ENCODE measurements at places on chromosomes 16 and 17.

GRCh38 chr16:73056448-73056847 is 8.5 kb upstream of the ZFHX3 start:
- no peak for DNase-seq

- DNase-seq = no peak
Observed at GRCh38 chr16:83794860-83795554, 12.8 kb upstream of the HSBP1 start.

- DNase-seq = no peak
Observed at GRCh38 chr16:50136399-50136798, 16.7 kb upstream of the TENT4B start.

GRCh38 chr17:4658478-4659305 is 17.2 kb upstream of the ALOX15 start:
- no peak for DNase-seq

DNA sequence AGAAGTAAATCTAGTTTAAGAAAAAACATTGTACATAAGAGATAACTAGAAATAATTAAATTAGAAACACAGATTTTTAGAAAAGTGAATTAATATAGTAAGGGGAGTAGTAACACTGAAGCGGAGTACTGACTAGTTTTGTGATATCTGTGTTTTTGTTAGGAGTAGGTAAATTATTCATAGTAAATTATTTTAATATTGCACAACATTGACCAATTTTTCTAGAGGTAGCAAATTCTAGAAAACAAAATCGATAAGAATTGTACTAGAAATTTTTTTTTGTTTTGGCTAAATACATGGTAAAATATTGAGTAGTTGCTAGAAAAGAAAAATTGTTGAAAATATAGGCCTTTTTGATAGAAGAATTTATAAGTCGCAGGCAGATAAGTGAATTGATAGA is 156.5 kb downstream of the CHD9 start:
- DNase-seq = no peak

- no peak for DNase-seq
Observed at GRCh38 chr17:54883939-54884338, 16.7 kb upstream of the TOM1L1 start.

DNA sequence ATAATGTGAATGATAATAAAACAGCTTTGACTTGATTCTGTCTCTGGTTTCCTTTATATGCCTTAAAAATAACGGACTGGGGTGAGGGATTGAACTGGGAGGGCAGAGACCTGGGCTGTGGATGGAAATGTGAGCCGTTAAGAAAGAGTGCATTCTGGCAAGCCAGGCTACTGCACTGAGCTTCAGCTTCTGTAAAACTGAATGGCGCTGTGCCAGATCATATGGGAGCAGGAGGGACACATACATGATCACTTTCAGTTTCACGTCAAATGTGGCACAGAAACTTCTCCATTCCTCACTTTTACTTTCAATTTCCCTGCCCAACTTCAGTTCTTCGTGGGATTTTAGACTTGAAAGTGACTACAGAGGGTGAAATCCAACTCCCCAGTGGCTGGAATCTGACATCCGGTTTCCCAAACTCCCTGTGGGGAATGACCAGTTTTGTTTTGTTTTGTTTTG is 1.1 kb downstream of the MT2A start:
- DNase-seq = peak; percentile 60

DNA sequence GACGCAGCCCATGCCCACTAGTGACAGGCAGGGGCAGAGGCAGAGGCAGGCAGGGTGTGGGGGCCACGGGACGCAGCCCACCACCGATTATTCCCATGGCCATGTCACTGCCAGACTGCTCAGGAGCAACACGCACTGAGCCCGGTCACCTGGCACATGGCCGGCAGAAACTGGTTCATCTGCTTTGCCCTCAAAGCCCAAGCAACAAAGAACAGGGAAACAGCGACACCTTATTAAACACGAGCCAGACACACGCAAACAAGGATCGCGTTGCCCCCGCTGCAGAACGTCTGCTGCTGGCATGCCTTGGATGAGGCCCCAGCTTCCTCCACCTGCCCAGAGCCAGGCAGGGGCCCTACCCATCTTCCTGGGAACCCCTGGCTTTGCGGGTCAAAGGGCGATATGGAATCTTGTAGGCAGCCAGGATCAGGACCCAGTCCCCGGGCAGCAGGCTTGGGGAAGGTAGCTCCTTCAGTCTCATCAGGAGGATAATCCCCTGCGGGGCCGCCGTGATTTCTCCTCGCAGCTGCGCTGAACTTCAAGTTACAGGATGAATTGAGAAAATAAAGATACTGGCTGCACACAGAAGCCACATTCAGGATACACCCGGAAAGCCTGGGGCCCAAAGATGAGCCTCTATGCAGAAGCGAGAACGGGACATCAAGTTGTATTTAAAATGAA is 4.8 kb downstream of the TBC1D16 start:
- no peak for DNase-seq

- DNase-seq = no peak
Observed at GRCh38 chr16:83494459-83494858, 313.3 kb upstream of the HSBP1 start.

DNA sequence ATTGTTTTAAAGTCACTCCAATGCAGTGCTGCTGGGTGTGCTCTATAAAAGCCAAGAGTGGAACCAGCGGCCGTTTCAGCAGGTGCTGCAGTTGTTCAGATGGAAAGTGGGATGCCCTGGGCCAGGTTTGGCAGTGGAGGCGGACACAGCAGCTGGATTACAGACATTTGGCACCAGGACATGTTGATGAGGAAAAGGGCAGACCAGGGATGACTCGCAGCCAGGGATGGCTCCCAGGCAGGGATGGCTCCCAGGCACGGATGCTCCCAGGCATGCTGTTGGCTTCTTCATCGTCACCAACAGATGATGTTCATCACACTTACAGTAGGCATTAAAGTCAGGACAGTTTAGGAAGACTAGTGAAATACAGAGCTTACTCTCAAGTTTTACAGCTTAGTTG is 10.0 kb downstream of the GAN start:
- DNase-seq = no peak

DNA sequence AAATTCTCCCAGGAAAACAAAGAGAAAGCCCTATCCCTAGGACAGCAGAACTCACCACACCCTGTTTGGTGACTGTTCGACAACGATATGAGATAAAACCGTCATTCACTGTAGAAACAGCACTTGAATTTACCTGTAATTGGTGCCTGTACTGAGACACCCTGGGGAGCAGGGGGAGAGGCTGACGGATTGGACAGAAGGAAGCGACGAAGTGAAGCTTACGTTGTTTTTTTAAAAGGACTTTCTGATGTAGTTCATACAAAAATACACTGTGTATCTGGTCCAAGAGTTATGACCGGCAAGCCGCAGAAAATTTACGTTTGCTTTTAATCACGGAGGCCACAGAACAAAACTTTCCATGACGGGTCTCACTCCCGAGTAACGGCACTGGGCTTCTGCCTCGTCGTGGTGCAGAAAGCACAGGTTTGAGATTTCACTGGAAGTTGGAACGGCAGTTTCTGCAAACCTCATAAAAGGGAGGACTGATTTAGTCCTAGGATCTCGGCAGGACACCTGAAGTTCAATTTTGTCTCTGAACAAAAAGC is 9.7 kb downstream of the NXN start:
- no peak for DNase-seq

GRCh38 chr17:3501344-3501743 is 25.5 kb downstream of the ASPA start:
- DNase-seq = no peak

- DNase-seq = peak; percentile 25
Observed at GRCh38 chr17:60134396-60135150, 15.2 kb upstream of the CA4 start.

DNA sequence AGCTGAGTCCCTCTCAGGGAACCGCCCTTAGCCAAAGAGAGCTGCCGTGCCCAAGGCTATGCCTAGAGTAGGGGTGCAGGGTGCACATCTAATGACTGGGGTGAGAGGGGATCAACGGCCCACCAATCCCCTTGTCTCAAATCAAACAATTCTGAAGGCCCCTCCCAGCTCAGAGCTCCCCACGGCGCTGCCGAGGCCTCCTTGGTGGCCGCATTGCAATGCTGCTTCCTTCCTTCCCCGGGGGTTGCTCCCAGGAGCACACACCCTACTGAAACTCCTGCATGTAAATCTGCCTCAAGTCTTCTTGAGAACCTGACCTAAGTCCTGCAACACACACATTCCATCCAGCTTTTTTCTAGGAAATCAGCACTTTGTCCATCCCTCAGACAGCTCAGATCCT is 80.6 kb upstream of the RCVRN start:
- DNase-seq = no peak

GRCh38 chr16:12236589-12236988 is 260.1 kb downstream of the SNX29 start:
- no peak for DNase-seq

DNA sequence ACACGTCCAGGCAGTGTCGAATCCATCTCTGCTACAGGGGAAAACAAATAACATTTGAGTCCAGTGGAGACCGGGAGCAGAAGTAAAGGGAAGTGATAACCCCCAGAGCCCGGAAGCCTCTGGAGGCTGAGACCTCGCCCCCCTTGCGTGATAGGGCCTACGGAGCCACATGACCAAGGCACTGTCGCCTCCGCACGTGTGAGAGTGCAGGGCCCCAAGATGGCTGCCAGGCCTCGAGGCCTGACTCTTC is 7.2 kb upstream of the CD68 start:
- DNase-seq = no peak

GRCh38 chr17:68491381-68492231 is 20.6 kb upstream of the PRKAR1A start:
- peak; percentile 37 for DNase-seq

DNA sequence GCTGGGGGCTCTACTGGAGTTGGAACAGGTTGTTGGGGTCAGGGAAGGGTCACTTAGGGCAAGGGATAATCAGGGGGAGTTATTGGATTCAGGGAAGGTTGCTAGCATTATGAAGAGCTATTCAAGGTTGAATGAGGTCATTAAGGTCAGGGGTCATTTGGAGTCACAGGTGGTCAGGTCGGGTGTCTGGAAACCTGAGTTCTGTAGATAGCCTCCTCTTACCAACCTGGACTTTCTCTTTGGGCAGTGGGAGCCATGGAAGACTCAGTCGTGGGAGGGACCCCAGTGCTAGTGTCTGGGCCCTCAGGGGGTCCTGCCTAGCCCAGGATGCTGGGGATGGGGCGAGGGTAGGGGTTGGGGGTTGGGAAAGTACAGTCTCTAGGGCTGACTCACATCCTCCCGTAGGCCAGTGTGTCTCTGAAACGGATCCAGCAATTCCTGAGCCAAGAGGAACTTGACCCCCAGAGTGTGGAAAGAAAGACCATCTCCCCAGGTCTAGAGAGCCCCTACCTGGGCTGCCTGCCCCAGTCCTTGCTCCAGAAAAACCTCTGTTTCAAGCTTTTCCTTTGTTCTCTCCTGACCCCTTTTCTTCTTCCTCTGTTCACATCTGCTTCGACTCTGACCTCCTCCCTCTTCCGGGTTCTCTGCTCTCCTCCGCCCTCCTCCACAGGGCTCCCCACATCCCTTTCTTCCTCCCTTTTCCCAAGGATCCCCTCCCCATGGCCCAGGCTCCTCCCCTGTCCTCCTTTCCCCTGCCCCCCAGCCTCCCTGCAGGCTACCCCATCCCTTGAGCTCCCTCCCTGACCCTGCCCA is 33.5 kb downstream of the ABCC3 start:
- no peak for DNase-seq

- DNase-seq = no peak
Observed at GRCh38 chr16:87245511-87245910, 71.7 kb downstream of the C16orf95 start.

DNA sequence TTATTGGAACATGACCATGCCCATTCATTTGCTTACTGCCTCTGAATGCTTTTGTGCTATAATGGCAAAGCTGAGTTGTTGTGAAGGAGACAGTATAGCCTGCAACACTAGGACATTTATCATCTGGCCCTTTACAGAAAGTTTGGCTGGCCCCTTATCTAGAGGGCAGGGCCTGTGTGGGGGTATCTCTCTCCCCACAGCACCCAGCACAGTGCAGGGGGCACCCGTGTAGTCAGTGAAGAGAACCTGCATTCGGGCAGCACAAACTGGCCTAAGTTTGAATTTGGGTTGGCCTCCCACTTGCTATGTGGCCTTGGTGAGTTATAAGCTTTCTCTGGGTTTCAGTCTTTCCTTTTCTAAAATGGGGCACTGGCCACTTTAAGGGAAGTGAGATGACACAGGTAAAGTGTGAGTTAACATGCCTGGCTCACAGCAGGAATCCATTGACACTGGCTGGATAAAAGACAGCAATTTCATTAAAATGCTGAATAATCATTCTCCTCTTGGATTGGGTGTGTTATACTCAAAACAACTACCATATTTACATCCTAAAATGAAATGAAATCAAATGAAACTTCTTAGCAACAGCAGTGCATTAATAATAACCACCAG is 12.1 kb downstream of the UBE2O start:
- no peak for DNase-seq

- DNase-seq = no peak
Observed at GRCh38 chr17:65931246-65932149, 260.4 kb downstream of the CEP112 start.
